Mesangial cell (primary cell): ENCODE measurements at places on chromosomes 7 and 10. TPM values are rescaled to one million over a fixed set of nuclear protein-coding genes. Genes with fewer than 3 reads are reported as not detected.

ADCYAP1R1 gene
- total RNA-seq = not detected in 2 replicates

GNG11 gene
- 16.4 and 22.0 TPM in 2 replicates for total RNA-seq

TBATA gene
- total RNA-seq = not detected in 2 replicates

DOCK4 gene
- 13.2 and 16.3 TPM in 2 replicates for total RNA-seq

CD36 gene
- 0.13 TPM in 1 of 2 replicates, not detected in the other for total RNA-seq

GPER1 gene
- total RNA-seq = 2.6 and 2.9 TPM in 2 replicates

SKIDA1 gene
- 2.1 and 3.3 TPM in 2 replicates for total RNA-seq

AS3MT gene
- 4.7 and 6.0 TPM in 2 replicates for total RNA-seq

ITPRIP gene
- total RNA-seq = 24.5 and 28.2 TPM in 2 replicates

ARPC1B gene
- 348 and 395 TPM in 2 replicates for total RNA-seq
